ENCODE measurements at places on chromosomes 16 and 17.
A peak's percentile ranks its signal among the peaks of the same experiment; 100 is the strongest.

DNA sequence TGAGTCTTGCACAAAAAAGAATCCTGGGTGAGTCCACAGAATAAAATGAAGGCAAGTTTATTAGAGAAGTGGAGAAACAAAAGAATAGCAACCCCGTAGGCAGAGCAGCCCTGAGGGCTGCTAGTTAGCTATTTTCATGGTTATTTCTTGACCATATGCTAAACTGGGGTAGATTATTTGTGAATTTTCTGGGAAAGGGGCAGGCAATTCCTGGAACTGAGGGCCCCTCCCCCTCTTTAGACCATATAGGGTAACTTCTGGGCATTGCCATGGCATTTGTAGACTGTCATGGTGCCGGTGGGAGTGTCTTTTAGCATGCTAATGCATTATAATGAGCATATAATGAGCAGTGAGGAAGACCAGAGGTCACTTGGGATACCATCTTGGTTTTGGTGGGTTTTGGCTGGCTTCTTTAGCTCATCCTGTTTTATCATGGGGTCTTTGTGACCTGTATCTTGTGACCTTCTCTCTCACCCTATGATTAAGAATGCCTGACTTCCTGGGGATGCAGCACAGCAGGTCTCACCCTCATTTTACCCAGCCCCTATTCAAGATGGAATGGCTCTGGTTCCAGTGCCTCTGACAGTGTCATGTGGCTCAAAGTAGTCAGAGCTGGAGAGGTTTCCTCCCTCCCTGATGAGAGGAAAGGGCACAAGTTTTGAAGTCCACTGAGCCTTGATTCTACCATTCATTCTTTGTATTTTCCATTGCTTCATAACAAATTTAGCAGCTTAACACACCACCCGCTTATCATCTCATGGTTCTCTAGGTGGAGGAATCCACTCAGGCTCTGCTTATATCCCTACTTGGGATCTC, 55.7 kb upstream of the LGALS9 start:
- H3K4me3 ChIP-seq, result no peak overlapping the region
- H3K27me3 ChIP-seq, result no peaks in the 10 kb centered on the region
- H3K4me1 ChIP-seq, result peaks cover 86% of the 10 kb centered on the region
- DNase-seq, result no peak

DNA sequence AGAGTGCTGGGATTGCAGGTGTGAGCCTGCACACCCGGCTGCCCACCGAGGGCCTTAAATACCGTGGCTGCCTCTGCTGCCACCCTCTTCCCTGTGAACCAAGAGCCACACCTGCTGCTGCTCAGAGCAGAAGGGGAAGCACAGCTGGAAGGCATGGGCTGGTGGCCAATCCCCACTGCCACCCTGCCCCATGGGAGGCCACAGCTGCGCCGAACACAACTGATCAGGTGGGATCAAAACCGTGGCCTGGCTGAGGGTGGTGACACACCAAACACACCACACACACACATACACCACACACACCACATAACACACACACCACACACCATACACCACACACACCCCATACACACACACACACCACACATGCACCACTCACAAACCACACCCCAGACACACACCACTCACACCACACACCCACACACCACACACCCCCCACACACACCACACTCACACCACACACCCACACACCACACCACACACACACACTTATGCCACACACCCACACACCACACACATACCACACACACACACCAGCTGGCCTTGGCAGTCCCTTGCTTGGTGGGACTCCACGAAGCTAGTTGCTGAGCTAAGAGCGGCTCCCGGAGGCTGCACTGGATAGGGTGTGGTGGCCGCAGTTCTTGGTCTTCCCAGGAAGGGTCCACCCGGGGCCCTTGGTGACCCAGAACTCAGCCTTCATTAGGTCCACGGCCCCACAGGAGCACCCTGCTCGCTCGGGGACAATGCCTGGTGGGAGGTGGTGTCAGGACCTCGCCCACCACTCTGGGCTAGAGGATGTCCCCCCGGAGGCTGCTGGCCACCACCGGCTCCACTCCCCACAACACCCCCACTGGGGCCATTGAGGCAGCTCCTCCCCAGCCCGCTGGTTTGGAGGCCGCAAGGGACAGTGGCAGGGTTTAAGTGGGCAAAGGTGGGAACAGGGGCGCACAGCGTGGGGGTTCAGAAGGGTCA, 14.9 kb downstream of the CEP131 start:
- no peaks in the 10 kb centered on the region for H3K4me1 ChIP-seq
- no peak overlapping the region for H3K4me3 ChIP-seq
- H3K36me3 ChIP-seq, result no peaks in the 10 kb centered on the region
- DNase-seq, result no peak
- no peaks in the 10 kb centered on the region for H3K27me3 ChIP-seq
- H3K27ac ChIP-seq, result no peak overlapping the region

GRCh38 chr16:61836804-61837393, 199.3 kb downstream of the CDH8 start:
- H3K36me3 ChIP-seq, result no peaks in the 10 kb centered on the region
- H3K4me3 ChIP-seq, result no peak overlapping the region
- no peak overlapping the region for H3K27ac ChIP-seq
- H3K27me3 ChIP-seq, result no peaks in the 10 kb centered on the region

DNA sequence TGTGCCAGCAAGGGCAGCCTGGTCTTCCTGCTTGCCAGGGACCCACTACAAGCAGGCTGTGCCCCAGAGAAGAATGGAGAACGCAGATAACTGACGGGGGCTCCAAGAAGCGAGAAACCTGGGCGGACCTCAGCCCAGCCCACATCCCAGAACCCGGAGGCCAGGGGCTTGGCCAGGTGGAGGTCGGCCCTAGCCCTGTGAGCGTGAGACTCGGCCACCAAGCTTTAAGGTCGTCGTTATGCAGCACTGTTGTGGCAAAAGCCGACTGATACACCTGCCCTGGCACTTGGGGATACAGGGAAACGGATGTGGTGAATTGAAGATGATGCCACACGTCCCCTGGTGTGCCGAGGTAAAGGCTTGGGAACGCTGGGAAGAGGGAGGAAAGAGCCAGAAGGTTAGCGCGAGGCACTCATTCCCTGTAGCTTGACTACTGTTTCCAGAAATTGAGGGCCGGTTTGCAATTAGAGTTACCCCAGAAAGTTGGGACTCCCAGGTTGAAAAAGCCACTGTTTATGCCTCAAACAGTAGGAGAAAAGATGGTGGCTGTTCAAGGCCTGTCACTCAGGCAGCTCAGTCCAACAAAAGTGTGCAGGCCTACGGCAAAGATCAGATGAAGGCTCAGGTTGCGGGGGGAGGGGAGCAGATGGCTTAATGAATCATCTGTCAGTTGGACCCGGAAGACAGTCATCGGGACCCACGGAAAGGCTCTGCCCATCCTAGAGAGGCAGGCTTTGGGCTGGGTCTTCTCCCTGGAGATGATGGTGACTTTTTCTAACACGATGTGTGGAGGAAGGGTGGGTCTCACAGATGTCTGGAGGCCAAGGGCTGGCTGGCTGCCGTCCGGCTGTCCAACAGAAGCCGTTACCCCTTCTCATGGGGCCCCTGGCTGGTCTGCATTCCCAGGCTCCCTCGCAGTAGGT, 45.6 kb upstream of the BAHCC1 start:
- H3K4me1 ChIP-seq, result peaks cover 1% of the 10 kb centered on the region
- H3K27me3 ChIP-seq, result peaks cover 19% of the 10 kb centered on the region
- DNase-seq, result no peak
- H3K27ac ChIP-seq, result no peak overlapping the region
- no peaks in the 10 kb centered on the region for H3K36me3 ChIP-seq

- no peak overlapping the region for H3K4me3 ChIP-seq
- no peaks in the 10 kb centered on the region for H3K4me1 ChIP-seq
- no peak overlapping the region for H3K27ac ChIP-seq
- peaks cover 4% of the 10 kb centered on the region for H3K27me3 ChIP-seq
- no peaks in the 10 kb centered on the region for H3K36me3 ChIP-seq
- no peak for DNase-seq
Measured at GRCh38 chr17:50805486-50805885, 29.9 kb upstream of the WFIKKN2 start.

DNA sequence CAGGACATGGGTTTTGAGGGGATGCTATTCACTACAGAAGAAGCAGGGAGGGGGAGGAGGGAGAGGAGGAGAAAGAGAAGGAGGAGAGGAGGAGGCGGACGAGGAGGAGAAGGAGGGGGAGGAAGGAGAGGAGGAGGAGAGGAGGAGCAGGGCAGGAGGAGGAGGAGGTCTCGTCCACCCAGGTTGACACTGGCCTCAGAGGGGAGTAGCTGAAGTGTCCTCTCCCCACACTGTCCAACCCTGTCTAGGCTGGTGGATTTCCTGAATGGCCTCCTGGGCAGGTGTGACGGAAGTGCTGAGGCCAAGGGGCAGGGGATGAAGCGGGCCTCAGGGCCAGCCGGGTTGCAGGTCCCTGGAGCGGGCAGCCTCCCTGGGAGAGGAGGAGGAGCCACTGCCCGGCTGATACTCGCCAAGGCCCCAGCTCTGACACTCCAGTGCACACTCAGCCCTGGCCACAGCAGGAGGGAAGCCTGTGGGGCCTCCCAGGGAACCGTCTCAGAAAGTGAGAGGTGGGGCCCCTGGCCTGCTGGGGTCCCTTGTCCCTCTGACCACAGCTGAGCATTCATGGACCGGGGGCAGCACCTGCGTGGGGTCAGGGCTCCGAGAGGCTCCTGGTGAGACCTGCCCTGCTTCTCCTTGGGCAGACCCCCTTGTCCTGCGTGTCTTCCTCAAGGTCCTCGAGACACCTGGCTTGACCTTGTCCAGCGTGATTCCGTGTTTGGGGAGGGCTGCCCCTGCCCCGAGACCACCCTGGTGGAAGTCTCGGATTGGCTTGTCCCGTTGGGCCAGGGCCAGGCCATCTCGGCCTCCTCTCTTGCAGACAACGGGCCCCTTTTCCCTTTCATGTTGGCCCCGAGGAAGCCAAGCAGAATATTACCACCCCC, 200.6 kb upstream of the CIBAR2 start:
- H3K4me3 ChIP-seq, result no peak overlapping the region
- H3K4me1 ChIP-seq, result peaks cover 24% of the 10 kb centered on the region
- H3K27ac ChIP-seq, result peak overlapping the region; percentile 2

DNA sequence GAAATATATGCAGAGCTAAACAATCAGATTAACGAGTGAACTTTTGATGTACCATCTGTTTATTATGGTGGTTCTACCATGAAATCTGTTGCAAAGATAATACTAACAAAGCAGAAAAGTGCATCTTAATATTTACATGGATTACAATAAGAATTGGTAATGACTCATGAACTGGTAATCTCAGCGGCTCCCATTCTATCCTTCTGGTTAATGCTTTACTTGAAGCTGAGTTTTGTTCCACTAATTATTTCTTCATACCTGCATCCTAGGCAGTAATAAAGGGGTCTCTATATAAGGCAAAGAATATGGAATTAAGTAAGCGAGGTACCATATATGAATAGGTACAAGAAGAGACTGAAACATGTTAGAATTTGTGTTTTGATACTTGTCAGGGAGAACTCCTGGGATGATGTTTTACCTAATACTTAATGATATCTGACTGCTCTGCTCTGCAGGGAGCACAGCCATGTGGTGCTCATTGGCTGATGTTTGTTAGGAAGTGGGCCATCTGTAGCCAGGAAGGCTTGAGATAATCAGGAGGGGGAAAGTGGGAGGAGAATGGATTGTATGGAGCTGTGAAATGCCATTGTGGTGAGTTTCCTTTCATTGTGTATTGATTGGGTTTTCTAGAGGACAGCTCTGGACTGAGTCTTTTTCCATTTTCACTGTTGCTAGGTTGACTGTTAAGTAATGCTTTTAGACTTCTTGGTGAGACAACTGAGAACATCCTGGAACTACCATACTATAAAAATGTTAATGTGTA, 52.6 kb downstream of the MAP2K6 start:
- H3K27me3 ChIP-seq, result no peaks in the 10 kb centered on the region
- peaks cover 1% of the 10 kb centered on the region for H3K4me1 ChIP-seq
- no peak overlapping the region for H3K4me3 ChIP-seq
- no peak for DNase-seq

GRCh38 chr17:1091900-1092299, 87.9 kb downstream of the ABR start:
- H3K4me1 ChIP-seq, result peaks cover 5% of the 10 kb centered on the region
- no peak for DNase-seq
- H3K27me3 ChIP-seq, result no peaks in the 10 kb centered on the region
- peaks cover 31% of the 10 kb centered on the region for H3K36me3 ChIP-seq

- H3K4me3 ChIP-seq, result peak overlapping the region; percentile 49
- H3K27ac ChIP-seq, result no peak overlapping the region
- no peak for DNase-seq
- H3K36me3 ChIP-seq, result peaks cover 34% of the 10 kb centered on the region
- H3K4me1 ChIP-seq, result peaks cover 72% of the 10 kb centered on the region
- H3K27me3 ChIP-seq, result no peaks in the 10 kb centered on the region
Measured at GRCh38 chr16:23838485-23839142, 2.8 kb downstream of the PRKCB start.

- H3K27ac ChIP-seq, result no peak overlapping the region
- H3K4me1 ChIP-seq, result no peaks in the 10 kb centered on the region
- no peak for DNase-seq
- H3K36me3 ChIP-seq, result peaks cover 35% of the 10 kb centered on the region
- no peaks in the 10 kb centered on the region for H3K27me3 ChIP-seq
- H3K4me3 ChIP-seq, result no peak overlapping the region
Measured at GRCh38 chr16:31496670-31497069, 11.5 kb downstream of the RUSF1 start.

GRCh38 chr17:39325528-39326240, 75.7 kb downstream of the FBXL20 start:
- H3K4me1 ChIP-seq, result peaks cover 2% of the 10 kb centered on the region
- DNase-seq, result no peak
- no peaks in the 10 kb centered on the region for H3K36me3 ChIP-seq
- H3K27me3 ChIP-seq, result no peaks in the 10 kb centered on the region

- H3K27ac ChIP-seq, result no peak overlapping the region
- no peak for DNase-seq
- no peaks in the 10 kb centered on the region for H3K36me3 ChIP-seq
- no peak overlapping the region for H3K4me3 ChIP-seq
Measured at GRCh38 chr16:85836706-85837582, 37.4 kb downstream of the COX4I1 start.

- peak overlapping the region; percentile 54 for H3K4me3 ChIP-seq
- H3K36me3 ChIP-seq, result no peaks in the 10 kb centered on the region
- H3K27ac ChIP-seq, result no peak overlapping the region
Measured at GRCh38 chr17:16491131-16491702, 776 bp downstream of the LRRC75A start.

DNA sequence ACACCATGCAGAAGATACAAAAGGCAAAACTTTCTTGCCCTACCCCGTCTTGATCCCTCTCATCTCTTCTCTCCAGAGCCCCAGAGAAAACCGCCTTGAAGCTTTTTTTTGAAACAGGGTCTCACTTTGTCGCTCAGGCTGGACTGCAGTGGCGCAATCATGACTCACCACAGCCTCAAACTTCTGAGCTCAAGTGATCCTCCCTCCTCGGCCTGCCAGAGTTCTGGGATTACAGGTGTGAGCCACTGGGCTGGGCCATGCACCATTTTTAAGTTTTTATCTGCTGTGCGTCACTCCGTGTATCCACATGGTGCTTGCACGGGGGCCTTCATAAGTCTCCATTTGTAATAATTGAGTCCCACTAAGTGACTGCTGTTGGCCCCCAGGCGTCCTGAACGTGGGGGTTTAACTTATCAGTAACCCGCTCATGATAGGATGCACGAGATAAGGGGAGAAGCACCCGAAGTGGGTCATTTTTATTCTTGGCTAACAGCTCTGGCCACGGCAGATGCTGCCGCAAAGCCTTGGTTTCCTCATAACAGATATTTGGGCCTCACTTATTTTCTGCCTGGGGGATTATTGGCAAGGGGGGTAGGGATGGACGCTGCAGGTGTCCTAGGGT, 8.6 kb downstream of the DNAH17 start:
- DNase-seq, result no peak
- H3K27me3 ChIP-seq, result no peaks in the 10 kb centered on the region
- no peaks in the 10 kb centered on the region for H3K36me3 ChIP-seq
- no peaks in the 10 kb centered on the region for H3K4me1 ChIP-seq
- H3K27ac ChIP-seq, result no peak overlapping the region

GRCh38 chr16:82265809-82266208, 95.8 kb upstream of the MPHOSPH6 start:
- H3K4me3 ChIP-seq, result no peak overlapping the region
- H3K4me1 ChIP-seq, result no peaks in the 10 kb centered on the region
- H3K36me3 ChIP-seq, result no peaks in the 10 kb centered on the region
- H3K27me3 ChIP-seq, result peaks cover 2% of the 10 kb centered on the region
- DNase-seq, result no peak
